ENCODE measurements at places on chromosomes 11 and 22.

DNA sequence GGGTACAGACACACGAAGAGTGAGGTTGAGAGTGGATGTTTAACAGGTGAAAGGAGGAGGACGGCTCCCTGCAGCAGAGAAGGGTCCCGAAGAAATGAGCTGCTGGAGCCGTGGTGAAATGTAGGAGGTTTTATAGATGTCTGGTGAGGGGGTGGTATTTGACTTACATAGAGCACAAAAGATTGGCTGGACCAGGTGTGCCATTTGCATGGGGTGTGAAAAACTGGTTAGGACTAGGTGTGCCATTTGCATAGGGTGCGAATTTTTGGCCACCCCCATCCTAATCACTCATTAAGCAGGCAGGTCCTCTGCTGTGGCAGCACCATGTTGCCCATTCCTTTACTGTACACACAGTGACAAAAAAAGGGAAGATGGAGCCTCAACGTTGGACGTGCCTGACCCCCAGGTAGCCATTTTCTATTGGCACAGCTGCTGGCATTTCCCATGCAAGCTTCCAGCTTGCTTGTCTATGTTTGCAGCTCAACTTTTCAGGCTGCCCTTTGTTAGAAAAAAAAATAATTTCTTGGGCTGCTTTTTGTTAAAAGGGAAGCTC is 581.7 kb upstream of the B3GAT1 start:
- no peak for DNase-seq

DNA sequence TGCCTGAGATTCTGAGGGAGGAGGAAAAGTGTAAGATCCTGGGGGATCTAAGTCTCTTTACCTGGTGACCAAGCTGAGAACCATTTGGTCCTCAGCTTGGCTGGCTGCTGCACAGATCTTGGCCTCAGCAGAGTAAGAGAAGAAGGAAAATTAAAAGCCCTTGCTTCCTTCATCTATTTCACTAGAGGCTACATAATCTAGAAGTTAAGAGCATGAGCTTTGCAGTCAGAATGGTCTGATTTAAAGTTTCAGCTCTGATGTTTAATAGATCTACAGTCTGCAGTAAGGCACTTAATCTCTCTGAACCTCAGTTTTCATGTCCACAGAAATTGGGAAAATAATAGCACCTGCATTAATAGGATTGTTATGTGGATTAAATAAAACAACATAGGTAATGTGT is 3.1 kb upstream of the ZBTB16 start:
- DNase-seq = no peak

GRCh38 chr11:17535488-17535887 is 8.7 kb downstream of the USH1C start:
- no peak for DNase-seq

DNA sequence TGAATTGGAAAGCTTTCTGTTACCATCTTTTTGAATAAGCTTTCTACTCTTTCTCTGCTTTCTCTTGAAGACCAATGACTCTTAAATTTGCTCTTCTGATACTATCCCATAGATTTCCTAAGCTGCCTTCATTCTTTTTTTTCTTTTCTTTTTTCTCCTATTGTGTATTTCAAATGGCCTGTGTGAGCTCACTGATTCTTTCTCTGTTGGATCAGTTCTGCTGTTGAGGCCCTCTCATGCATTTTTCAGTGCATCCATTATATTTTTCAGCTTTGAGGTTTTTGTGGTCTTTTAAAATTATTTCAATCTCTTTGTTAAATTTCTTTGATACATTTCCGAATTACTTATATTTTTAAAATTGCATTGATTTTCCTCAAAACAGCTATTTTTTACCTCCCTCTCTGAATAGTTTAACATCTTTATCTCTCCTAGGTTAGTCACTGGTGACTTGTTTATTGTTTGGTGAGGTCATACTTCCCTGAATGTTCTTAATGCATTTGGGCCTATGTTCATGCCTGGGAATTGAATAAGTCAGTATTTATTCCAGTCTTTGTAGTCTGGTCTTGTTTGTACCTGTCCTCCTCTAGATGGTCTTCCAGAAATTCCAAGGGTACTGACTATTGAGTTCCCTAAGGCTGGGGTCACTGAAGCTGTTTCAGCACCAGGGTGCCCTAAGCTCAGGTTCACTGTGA is 110.6 kb upstream of the SERPIND1 start:
- no peak for DNase-seq

- no peak for DNase-seq
Observed at GRCh38 chr11:83036701-83037100, 35.0 kb downstream of the RAB30 start.

- DNase-seq = no peak
Observed at GRCh38 chr11:64841592-64842365, 2.7 kb downstream of the CDC42BPG start.

DNA sequence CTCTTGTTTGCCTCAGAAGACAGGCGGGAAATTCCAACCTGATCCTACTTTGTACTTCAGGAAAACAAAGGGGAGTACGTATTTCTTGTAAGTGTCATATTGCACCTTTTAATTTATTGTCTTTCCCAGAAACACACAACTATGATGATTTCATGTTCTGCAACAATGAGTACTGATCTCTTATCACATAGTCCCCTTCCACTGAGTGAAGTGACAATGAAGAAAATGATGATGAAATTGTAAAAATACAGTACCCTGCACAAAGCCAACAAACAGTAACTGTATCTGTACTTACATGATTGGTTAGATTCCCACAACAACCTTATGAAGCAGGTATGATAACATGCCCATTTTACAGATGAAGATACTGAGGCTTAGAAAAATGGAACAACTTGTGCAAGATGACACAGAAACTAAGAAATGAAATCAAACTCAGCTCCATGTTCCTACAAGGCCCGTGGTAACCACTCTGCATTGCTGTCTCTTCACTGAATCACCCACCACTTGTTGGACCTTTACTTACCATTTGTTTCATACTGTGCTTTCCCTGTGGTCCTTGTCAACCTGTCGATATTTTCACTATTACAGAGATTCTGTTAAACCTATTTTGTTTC is 37.5 kb downstream of the SLC1A2 start:
- no peak for DNase-seq

GRCh38 chr11:1034456-1035295 is 1.8 kb downstream of the MUC6 start:
- DNase-seq = no peak

DNA sequence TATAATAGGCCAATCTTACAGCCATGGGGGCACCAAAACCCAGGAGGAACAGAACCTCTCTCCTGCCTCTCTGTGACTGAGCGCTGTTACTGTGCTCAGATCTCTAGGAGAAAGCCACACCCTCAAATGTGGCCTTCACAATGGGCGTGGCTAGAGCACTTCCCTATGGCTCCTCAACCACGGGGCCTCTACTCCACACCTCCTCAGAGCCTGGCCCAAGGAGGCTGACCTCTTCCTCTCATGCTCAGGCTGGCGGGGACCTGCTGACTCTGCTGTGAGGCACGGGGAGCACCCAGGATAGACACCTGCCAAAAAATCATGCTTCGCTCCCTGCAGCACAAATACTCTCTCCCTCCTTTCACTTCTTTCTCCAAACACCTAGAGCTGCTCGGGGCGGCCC is 41.0 kb downstream of the C11orf58 start:
- no peak for DNase-seq

GRCh38 chr11:104163100-104164027 is 583 bp downstream of the PDGFD start:
- no peak for DNase-seq

DNA sequence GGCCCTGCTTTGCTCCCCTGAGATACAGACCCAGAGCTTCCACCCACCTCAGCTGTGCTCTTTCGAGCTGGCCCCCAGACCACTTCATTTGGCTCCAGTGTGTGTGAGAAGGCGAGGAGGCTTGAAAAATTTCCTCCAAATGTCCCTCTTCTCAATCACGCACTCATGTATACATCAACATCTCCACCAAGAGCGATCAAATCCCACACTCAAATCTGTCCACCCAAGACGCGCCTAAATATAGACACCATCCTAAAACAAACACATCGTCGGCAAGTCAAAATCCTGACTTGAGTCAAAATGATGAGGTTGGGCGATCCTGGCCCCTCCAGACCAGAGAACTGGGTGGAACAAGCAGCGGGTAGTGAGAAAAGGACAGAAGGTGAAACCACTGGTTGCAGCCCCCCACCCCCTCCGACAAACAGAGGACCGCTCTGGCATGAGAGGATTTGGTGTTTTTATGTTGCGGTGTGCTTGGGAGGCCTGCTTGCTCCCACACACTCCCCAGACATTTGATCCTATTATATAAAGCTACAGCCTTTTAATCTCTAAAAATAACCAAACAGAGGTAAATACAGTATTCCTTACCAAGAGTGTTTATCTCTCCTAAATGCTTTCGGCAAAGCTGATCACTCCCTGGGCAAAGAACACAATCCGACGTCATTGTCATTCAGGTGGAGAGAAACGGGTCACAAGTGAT is 10.2 kb downstream of the MN1 start:
- DNase-seq = no peak

DNA sequence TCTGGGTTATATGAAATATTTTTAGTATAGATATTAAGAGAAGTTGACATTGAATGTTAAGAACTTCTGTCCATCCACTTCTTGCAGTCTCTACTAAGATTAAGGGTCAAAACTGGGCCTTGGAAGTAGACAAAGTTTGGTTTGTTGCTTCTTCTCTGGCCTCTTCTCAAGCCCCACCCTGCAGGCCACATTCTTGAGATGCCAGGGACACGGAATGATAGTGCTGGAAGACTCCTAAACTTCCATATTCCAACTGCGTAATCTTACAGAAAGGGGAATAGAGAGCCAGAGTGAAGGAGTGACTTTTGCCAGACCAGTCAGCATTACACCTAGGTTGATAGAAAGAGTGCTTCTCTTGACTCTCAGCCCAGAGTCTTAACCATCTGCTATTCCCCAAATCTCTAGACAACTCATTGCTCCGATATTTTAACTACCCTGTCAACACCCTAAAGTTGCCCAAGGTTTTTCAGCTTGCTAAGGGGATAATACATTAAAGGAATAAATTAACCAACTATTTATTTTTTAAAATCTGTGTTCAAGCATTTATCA is 136.4 kb upstream of the SYN3 start:
- no peak for DNase-seq

- no peak for DNase-seq
Observed at GRCh38 chr11:7436657-7437056, 48.6 kb upstream of the OLFML1 start.

- DNase-seq = no peak
Observed at GRCh38 chr11:128934351-128934750, 8.3 kb downstream of the TP53AIP1 start.

DNA sequence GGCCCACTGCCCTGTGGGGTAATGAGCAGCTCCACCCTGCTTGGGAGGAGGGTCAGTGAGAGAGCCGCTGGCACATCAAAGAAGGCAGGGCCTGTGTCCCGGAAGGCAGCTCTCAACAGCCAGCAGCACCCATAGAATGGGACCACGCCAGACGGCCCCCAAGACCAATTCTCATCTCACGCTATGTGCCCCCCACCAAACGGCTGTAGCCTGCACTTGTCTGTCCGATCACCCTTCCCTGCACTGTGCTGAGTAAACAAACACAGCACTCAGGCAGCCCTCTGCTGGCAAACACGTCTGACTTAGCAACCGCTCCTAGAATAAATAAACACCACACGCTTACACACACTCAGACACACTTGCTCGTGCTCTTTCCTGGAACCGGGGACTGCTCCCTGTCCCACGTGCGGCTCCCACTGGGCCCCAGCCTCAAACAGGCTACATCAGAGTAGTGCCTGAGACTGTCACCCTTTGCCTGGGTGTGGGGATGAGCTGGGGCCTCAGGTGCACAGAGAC is 53.2 kb upstream of the CDON start:
- peak; percentile 79 for DNase-seq

DNA sequence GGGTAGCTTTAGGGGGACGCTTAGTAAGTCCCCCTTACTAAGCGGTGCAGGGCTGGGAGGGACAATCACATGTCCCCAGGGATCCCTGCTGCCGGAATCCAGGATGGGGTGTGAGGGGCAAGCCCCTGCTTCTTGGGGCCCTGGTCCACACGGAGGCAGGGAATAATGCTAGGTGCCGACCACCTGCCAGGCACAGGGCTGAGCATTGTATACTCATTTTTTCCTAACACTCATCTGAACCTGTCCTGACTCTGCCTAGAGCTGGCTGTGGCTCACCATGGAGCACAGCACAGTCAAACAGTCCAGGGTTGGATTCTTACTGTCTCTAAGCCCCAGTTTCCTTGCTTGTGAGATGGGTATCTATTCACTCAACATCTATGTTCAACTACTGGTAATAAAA is 1.4 kb upstream of the LTBP3 start:
- DNase-seq = no peak

GRCh38 chr22:20783844-20784723 is 10.2 kb downstream of the SERPIND1 start:
- DNase-seq = peak; percentile 21

GRCh38 chr11:134026655-134027343 is 42.1 kb upstream of the JAM3 start:
- DNase-seq = no peak

GRCh38 chr22:46355369-46355995 is 20.0 kb downstream of the TRMU start:
- peak; percentile 7 for DNase-seq

- DNase-seq = no peak
Observed at GRCh38 chr22:20437613-20438426, at the start of gene SCARF2. SCARF2 (minus strand) TSS chr22:20437825; CDS start chr22:20437754, 71 bp downstream.

GRCh38 chr22:49344161-49344560 is 483.5 kb downstream of the BRD1 start:
- DNase-seq = no peak

- DNase-seq = no peak
Observed at GRCh38 chr22:31876156-31876920, 68.0 kb upstream of the YWHAH start.

GRCh38 chr22:31537019-31537535 is 40.7 kb downstream of the SFI1 start:
- DNase-seq = no peak

- no peak for DNase-seq
Observed at GRCh38 chr22:47606426-47606825, 844.0 kb downstream of the TBC1D22A start.

GRCh38 chr11:119936426-119936825 is 201.5 kb downstream of the TRIM29 start:
- no peak for DNase-seq

DNA sequence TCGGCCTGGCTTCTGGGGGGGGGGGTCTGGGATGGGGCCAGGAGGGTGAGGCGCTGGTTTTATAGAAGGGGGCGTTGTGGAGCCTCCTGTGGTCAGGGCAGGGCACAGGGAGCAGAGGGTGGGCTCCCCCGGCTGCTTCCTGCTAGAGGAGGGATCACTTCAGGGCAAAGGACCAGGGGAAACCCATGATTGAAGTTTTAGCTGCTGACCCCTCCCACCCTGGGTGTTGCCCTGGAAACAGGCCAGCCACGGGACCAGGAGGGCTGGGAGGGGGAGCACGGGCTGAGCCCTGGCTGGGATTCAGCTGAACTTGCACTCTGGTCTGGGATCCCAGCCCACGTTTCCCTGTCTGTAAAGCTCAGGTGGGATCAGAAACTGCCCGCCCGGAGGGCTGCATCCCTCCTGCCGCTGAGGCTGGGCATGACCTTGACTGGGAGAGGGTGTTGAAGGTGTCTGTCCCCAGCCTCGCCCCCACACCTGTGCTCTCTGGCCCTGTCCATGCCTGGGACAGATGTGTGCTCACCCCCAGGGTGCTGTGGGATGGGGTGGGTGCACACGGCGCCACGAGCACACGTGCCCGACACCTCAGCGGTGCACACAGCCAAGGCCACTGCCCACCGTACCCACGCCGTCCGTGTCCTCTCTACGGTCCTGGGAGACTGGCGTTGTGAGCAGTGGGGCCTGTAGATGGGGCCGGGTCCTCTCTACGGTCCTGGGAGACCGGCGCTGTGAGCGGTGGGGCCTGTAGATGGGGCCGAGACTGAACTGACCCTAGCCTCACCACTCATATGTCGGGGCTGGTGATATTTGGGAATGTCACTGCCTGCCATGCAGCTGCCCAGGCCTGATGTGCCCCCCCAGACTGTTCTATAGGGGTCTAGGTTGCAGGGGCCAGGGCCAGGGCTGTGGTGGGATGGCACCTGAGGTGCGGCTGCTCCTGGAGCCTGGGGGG is 2.3 kb downstream of the TSPAN4 start:
- DNase-seq = no peak

Data from SHP77 treated with DMSO at 0.1 percent for 48 hours (cell line).